ENCODE measurements at places on chromosomes 7 and 10.

GRCh38 chr10:119403921-119404320 is 138.6 kb downstream of the RGS10 start:
- DNase-seq, result no peak

DNA sequence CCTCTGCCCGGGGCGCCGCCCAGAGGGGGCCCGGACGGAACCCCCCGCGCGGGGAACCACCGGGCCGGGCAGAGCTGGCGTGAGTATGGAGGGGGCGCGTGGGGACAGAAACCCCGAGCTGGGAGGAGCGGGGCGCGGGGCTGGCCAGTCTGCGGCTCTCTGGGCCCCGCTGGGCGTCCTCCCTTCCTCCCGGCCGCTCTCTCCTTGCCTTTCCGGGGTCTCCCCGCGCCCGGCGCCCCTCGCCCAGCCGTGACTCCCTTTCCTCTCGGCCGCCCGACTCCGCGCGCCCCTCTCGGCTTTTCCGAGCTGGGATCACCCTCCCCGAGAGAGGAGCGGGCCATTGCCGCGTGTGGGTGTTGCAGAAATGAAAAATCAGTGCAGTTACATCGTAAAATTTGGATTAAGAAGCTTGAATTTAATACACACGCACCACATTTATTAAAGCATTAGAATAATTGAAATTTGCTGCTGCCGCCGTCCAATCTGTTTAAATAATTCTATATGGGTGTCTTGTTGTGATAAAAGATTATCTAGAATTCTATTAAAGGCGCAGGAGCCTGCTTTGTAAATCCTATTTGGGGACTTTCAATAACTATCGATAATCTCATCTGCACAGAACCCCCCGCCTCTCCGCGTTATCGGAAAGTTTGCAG is 9.1 kb downstream of the UNCX start:
- DNase-seq, result no peak

- DNase-seq, result no peak
These were observed 868.4 kb downstream of the KCNMA1 start for GRCh38 chr10:76769161-76769560.

- DNase-seq, result no peak
These were observed 10.2 kb upstream of the PNLIPRP2 start for GRCh38 chr10:116610443-116611152.

GRCh38 chr7:56474271-56474670 is 358.1 kb upstream of the NUPR2 start:
- DNase-seq, result no peak
